ENCODE measurements at places on chromosomes 6 and 20. TPM values are rescaled to one million over a fixed set of nuclear protein-coding genes. Genes with fewer than 3 reads are reported as not detected.

DNA sequence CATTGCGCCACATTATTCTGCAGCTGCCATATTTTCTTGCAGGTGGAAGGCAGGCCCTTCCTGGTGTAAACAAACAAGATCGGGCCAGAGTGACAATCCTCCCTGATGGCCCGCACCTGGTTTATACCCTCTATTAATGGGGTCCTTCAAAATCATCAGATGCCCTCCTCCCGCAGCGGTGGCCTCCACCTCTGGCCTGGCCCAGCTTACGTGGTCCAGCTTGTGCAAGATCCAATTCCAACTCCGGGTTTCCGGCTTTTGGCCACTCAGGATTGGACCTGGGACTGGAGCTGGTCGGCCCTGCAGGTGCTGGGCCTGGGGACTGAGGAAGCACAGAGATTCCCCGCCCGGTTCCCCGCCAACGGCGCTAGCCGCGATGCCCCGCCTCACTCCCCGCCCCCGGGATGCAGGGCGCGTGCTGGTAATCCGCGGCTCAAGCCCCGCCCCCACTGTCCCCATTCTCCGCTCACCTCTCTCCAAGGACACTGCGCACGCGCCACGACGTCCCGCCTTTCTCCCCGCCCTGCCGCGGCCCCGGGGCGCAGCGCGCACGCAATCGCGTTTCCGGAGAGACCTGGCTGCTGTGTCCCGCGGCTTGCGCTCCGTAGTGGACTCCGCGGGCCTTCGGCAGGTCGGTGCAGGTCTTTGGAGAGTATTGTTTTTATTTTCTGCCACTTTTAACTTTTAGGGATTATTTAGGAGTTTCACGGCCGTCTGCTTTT lies at the start of gene TMEM14B:
Gene TMEM14B, plus strand, starts transcription at position 555 of the 722 bp plus-strand sequence. CDS start 1,441 bp downstream, outside the sequence.
- DNase-seq = peak; percentile 96

GRCh38 chr20:19403549-19403948 lies 191.1 kb downstream of the SLC24A3 start:
- DNase-seq = no peak

DNA sequence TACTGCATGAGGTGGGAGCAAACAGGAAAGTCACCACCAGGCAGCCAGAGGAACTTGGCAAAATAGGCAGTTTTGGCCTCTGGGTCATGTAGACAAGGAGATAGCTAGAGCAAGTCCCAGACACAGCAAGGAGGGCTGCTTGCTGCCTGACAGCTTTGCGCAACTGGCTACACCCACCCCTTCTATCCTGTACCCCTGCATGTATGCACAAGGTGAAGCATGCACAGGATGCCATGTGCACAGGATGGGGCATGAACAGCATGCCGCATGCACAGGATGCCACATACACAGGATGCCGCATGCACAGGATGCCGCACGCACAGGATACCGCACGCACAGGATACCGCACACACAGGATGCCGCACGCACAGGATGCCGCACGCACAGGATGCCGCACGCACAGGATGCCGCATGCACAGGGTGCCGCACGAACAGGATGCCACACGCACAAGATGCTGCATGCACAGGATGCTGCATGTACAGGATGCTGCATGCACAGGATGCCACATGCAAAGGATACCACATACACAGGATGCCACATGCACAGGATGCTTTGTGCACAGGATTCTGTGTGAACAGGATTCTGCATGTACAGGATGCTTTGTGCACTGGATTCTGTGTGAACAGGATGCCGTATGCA lies 104.9 kb upstream of the IYD start:
- no peak for DNase-seq

- DNase-seq = no peak
Observed at GRCh38 chr20:62771396-62772102, 24.7 kb upstream of the MRGBP start.

DNA sequence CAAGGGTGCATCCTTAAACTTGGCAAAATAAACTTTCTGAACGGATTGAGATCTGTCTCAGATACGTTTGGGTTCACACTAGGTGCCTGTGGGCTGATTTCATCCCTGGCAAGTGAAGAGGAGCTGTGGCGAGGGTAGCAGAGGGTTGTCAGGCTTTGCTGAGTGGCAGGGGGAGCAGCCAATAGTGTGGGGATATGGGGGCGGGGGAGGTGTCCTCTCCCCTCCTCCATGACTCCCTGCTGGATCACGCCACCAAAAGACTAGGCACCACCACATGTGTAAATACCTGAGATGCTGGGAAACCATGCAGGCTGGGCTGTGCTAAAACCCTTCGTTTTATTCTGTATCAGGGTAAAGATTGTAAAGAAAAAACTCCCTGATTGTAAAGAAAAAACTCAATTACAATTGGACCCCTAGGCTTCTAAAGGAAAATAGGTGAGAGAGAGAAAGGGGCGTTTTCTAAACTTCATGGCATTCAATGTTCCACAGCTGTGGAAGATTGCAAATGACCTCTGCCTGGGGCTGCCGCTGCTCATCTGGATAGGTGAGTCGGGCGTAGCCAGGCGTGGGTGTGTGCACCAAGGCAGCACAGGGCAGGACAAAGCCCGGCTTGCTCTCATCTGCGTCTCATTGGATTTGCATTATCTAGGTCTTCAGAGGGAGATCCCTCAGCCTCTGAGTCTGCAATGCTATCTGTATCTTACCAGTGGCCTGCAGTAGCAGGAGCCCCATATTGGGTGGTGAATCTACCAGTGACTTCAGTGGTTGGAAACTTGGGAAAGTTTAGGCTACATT lies 26.9 kb upstream of the ADTRP start:
- DNase-seq = no peak

The CD83 gene
- 5.3 TPM for total RNA-seq

The MCM8 gene
- total RNA-seq = 51.6 TPM

- no peak for DNase-seq
Observed at GRCh38 chr20:20820785-20821483, 108.5 kb upstream of the RALGAPA2 start.

The GSTA1 gene
- not detected for total RNA-seq

The HLA-DPA1 gene
- total RNA-seq = 0.34 TPM

The TREM1 gene
- not detected for total RNA-seq

DNA sequence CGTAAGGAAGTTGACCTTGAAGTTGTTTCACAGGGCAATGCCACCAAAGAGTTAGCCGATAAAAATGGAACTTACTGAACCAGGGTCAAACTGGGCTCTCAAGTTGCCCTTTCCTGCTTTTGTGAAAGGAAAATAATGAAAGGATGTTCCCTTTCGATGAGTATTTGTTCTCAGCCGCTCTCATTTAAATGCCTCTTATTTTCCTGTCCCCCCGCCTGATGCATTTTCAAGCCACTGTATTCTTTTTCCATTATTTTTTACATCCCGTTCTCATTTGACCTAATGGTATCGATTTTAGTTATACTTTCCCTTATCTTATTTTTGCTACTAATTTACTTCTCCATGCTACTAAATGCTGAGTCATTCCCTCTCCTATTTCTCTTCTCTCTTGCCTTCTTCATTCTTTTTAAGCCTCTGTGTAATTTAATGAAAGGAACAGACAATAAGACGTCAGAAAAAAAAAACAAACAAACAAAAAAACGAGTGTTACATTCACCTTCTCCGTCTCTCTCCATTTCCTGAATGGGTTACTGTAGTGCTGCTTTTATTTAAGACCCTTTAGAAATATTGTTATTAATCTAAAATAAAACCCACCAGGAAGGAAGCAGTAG lies 655 bp upstream of the NDUFAF4 start:
- peak; percentile 4 for DNase-seq

DNA sequence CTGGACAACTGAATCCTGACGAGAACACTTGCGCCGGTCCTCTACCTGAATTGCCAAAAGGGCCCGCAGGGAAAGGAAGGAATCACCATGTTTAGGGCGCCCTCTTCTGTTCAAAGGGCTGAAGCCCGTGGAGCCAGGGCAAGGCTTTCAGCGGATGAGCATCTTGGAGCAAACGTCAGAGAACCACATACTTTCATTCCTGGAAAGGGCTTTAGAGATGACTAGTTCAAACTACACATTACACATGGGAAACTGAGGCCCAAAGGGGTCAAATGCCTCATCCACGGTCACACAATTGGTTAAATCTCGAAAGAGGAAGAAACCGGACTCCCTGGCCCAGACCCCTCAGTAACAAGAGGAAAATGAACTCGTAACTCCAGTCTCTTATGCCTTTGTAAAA lies 11.5 kb upstream of the ZNF133 start:
- peak; percentile 77 for DNase-seq

- DNase-seq = no peak
Observed at GRCh38 chr6:122568350-122568749, 41.9 kb upstream of the PKIB start.

DNA sequence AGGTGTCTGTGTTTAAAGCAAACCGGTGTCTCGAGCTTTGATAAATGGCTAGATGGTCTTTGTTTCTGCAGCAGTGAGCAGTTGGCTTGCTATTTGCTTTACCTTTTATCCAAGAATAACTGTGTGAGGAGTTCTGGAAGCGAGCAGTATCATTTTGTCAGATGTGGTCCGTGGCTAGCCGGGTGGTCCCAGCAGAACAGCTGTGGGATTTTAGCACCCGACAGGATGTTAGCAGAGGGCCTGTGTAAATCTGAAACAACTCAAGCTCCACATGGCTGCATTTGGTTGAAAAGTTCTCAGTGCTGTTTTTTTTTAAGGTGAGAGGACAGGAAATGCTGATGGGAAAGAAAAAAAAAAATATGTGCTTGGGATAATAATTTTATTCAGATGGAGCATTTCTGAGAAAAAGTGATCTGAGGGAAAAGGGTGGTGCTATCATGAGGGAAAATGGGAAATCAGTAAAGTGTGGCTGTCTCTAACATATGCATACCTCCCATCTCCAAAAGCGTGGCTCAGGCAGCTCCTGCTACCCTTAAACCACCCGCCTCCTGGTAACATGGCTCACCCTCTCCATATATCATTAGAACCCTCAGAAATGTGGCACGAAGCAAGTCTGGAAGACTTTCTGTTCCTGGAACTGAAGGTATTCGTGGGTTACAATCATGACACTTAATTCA lies 215.4 kb downstream of the TSHZ2 start:
- no peak for DNase-seq

DNA sequence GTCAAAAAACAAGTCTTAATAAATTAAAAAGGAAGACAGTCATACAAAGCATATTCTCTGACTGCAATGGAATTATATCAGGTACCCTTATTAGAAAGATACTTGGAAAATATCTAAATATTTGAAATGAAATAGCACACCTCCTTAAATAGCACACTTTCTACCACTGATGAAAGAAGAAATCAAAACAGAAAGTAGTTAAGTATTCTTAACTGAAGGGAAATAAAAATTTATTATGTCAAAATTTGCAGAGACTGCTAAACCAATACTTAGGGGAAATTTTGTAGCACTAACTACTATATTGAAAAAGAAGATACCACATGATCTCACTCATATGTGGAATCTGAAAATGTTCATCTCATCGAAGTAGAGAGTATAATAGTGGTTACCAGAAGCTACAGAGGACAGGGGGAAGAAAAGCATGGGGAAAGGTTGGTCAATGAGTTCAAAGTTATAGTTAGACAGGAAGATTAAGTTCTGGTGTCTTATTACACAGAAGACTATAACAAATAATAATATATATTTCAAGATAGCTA lies 112.2 kb downstream of the ASCC3 start:
- no peak for DNase-seq

DNA sequence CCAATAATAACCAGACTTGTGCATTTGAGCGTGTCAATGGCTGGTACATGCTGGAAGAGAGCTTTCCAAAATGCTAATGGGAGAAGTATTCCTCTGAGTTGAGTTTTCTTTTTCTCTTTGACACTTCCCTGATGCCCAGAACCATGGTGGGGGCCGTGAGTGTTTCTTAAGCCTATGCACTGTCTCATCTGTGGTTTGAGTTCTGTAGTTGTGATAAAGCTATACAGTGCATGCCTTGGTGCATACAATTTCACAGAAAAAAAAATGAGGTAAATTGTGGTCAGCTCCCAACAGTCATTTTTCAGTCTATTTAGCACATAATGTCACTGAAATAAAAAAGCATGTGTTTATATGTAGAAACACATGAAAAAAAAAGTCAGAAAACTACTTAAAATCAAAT lies 204.8 kb downstream of the HDGFL1 start:
- no peak for DNase-seq

The WFDC5 gene
- total RNA-seq = not detected

GRCh38 chr6:157840776-157841175 lies 17.7 kb downstream of the SNX9 start:
- DNase-seq = peak; percentile 27

GRCh38 chr6:27582928-27583725 lies 110.2 kb upstream of the ZNF184 start:
- DNase-seq = peak; percentile 73

DNA sequence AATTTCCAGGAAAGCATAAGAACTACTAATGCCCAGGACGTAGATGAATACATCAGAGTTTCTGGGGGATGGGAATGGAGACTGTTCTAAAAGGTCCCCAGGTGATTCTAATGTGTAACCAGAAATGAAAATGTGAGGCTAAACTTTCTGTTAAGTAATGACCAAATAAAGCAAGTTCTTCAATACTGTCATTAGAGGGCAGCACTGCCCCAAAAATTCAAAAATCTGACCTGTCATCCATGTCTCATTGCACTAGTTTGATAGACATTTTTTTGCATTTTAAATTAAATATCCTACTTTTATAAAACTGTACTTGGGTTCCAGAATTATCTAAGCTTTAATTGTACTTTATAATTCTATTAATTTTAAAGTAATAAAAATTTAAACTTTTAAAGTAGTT lies 94.9 kb downstream of the RFX6 start:
- peak; percentile 74 for DNase-seq

GRCh38 chr20:22431419-22431818 lies 153.0 kb downstream of the FOXA2 start:
- DNase-seq = no peak

Data from A172 (cell line).